ENCODE measurements at places on chromosomes 11 and 22.

- no peak for DNase-seq
These were observed 21.6 kb downstream of the P2RY2 start for GRCh38 chr11:73239571-73240189.

- DNase-seq, result no peak
These were observed 52.0 kb downstream of the CADM1 start for GRCh38 chr11:115452241-115452640.

DNA sequence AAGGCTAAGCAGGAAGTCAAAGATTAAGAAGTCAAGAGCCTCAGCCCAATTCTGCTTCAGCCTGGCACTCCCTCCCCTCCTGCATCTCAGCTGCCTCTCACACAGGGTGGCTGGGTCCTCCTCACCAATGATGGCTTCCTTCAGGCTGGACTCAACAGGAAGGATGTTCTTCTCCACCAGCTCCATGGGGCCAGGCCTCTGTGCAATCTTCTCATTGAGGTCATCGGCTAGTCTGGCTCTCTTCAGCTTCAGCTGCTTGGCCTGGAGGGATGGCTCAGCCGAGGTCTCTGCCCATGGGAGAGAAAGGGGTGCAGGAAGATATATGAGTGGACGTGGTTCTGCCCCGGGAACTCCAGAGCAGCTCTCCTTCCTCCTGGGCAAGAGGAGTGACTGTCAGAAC, 59.1 kb downstream of the SGSM3 start:
- DNase-seq, result no peak

GRCh38 chr11:74269161-74269811, 42.2 kb downstream of the P4HA3 start:
- peak; percentile 30 for DNase-seq

DNA sequence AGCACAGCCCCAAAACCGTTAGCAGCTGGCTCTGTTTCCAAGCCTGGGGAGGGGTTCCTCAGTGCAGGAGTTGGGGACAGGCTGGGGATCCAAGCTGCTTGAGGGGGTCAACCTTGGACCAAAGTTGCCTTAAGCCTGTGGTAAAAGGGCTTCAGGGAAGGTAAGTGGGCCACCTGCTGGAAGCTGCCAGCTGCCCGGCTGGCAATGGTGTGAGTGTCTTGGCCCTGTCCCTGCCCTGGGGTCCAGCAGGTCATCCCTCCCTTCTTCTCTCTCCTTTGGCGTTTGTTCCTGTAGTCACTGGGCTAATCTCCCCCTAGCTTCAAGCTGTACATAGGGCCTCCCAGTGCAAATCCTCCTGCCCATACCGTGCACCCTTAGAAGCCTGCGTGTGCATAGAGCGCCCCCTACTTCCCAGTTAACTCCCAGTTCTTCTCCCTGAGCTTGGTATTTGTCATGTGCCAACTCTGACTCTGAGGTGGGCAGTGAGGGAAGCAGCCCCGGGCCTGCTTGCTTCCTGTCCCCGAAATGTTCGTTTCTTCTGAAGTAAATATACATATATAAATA, 4.4 kb downstream of the TMEM258 start:
- DNase-seq, result peak; percentile 37

DNA sequence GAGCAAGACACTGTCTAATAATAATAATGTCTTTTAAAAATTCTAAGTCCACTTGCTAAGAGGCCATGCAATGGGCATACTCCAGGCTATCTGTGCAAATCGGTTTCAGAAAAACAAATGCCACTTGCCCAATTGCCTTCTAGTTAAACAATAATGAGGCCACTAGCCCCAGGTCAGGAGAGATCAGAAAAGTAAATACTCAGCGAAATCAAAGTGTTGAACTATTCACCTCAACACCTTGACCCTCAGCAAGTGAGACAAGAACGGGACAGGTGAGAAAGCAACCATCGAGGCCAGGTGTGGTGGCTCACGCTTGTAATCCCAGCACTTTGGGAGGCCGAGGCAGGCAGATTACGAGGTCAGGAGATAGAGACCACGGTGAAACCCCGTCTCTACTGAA, 72.3 kb upstream of the SYN3 start:
- no peak for DNase-seq

DNA sequence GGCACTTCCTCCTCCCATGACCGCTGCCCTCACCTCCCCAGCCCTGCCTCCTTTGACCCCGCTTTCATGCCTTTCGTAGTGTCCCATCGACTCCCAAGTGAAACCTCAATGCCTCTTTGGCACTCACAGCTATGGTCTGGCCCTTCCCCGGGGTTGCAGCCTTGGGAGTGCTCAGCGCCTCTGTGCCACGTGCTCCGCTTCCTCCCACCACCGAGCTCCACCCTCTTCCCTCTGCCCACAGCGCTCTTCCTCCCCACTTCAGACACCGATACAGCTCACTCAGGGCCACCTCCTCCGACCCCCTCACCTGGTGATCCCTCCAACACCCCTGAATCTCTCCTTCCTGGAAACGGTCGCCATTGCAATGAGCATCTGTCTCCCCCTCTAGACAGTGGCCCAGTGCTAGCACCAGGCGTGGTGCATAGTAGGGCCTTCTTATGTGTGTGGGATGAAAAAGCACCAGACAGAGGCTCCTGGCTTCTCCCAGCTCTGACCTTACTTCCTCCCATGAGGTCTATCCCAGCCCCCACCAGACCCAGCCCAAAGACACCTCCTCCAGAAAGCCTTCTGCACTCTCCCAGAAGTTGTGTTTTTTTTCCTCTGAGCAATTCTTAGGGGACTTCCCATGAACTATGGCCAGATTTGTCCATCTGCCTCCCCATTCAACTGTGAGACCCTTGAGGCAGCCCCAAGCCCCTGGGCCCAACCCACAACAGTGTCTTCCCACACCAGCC, 16.4 kb upstream of the SCGB1A1 start:
- peak; percentile 61 for DNase-seq

GRCh38 chr22:38861170-38861876, 10.7 kb downstream of the CBX6 start:
- DNase-seq, result no peak

GRCh38 chr11:111429066-111429506, 50.0 kb upstream of the POU2AF1 start:
- peak; percentile 80 for DNase-seq

GRCh38 chr22:31248138-31248745, 36.1 kb downstream of the LIMK2 start:
- DNase-seq, result peak; percentile 72

DNA sequence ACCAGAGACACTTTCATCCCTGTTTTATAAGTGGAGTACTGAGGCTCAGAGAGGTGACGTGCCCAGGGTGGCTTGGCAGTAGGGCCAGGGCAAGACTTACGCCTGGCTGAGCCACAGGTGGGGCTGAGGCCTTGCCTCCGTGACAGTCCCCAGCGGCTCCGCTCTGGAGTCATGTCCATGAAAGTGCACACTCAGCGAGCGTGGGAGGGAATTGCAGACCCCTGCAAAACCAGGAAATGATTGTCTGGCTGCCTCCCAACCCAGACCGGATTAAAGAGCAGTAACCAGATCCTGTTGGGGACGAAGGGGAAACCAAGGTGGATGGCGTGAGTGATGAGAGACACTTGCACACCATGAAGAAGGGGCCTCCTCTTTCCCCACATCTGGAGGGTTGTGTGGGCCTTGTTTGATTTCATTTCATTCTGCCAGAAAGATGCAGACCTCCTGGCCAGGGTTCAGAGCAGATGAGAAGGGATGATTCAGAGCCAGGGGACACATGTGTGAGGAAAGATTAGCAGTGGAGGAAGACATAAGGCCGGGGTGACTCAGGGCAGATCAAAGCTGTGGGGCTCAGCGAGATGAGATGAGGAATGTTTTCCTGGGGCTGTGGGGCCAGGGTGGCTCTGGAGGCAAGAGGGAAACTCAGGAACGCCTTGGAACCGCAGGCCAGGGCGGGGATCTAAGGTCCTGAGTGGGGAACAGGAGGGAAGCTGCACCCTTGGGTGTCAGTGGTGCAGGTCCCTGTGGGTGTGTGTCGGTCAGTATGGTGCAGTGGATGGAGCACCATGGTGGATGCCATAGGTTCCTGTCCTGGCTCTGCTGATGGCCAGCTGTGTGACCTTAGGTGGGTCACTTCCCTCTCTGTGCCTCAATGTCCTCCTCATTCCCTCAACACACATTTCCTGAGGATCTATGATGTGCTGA, 29.9 kb upstream of the LRRC32 start:
- DNase-seq, result no peak

GRCh38 chr11:118933486-118933885, 7.8 kb upstream of the BCL9L start:
- DNase-seq, result no peak

GRCh38 chr11:18936002-18936673, 3.1 kb downstream of the MRGPRX1 start:
- DNase-seq, result no peak

GRCh38 chr22:30245985-30246813, at the start of gene LIF:
TSS of gene LIF (minus strand) at chr22:30246759. CDS start at chr22:30246695, 64 bp downstream.
- DNase-seq, result peak; percentile 80

- DNase-seq, result no peak
These were observed 114.0 kb downstream of the BLID start for GRCh38 chr11:122002047-122002446.

- peak; percentile 34 for DNase-seq
These were observed 936 bp downstream of the BRD1 start for GRCh38 chr22:49826603-49827270.

DNA sequence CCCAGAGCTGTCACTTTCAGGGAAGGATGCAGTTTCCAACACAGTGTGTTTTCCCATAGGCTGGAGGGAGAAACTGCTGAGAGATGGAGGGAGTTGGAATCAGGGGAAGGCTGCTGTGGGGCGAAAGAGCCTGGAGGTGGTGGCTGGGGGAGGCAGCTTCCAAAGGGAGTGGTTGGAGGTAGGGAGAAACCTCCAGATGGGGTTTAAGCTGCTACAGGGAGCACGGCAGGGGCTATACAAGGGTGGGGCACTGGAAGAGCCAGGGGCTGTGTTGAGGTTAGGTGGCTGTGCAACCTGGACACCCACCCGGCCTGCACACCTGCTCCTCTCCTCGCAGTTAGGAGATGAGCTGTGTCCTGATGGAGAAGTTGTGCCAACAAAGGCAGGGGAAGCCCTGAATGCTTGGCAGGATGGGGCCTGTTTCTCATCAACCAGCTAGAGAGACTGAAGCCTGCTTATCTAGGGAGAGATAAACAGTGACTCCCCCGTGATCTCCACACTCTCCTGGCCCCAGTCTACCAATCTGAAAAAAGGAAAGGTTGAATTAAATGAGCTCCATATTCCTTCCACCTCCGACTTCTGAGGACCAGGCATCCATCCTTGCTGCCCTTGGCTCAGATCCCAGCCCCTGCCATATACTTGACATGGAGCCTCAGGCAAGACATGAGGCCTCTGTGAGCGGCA, 3.6 kb upstream of the SLCO2B1 start:
- no peak for DNase-seq

GRCh38 chr11:71171576-71171975, 80.8 kb downstream of the SHANK2 start:
- DNase-seq, result no peak

GRCh38 chr22:50233223-50233622, 11.6 kb downstream of the TUBGCP6 start:
- DNase-seq, result no peak
